Stimulated activated CD4-positive, alpha-beta T cell treated with anti-CD3 and anti-CD28 coated beads, Interleukin-15, amount 100 ng/mL, for 1 hour (primary cell): ENCODE measurements at places on chromosomes 1 and 21.

GRCh38 chr1:76140227-76140626 is 65.7 kb downstream of the ST6GALNAC3 start:
- DNase-seq: no peak

GRCh38 chr1:172724765-172725613 is 66.1 kb downstream of the FASLG start:
- no peak for DNase-seq

DNA sequence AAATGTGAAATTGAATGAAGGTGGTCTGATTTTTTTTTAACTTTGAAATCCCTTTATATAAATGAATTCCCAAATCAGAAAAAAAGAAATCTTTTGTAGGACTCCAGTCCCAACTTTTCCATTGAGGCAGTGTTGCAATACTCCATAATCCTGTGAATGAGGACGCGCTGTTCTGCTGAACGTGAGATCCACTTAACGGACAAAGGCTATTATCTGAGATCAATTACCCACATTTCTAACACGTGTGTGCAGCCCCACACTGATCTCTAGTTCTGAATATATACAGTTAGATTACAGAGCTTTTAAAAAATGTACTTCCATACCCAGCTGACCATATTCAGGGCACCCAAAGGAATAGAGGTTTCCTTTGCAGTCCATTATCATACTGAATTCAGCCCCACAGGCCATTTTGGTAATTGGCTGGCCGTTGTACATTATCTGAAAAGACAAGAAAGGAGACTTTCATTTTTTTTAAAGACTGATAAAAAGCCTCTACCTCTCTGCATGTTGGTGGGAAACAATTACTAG is 19.0 kb downstream of the RCC2 start:
- DNase-seq: no peak

DNA sequence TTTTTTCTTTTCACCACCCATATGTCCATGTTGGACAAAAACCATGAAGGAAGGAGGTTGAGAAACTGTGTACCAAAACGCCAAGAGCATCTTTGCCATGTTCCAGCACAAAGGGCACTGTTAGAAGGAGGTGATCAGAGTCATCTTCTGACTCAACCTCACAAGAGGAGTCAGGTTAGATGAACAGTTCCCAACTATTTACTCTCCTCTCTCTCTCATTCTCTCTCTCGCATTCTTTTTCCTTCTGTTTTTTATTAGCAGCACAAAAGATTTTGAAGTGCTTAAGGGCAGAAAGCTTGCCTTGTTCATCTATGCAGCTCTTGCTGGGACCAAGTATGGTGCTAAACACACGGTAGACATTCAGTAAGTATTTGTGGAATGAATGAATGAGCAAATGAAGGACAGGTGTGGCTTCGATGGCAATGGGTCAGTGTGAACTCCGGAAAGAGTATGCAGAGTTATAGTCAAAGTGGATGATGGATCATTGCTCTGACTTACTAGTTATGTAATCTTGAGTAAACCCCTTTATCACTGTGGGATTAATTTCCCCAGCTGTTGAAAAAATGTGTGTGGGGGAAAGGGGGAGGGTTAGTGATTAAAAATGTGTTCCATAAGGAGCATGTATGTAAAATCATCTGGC is 33.9 kb downstream of the DDR2 start:
- no peak for DNase-seq

DNA sequence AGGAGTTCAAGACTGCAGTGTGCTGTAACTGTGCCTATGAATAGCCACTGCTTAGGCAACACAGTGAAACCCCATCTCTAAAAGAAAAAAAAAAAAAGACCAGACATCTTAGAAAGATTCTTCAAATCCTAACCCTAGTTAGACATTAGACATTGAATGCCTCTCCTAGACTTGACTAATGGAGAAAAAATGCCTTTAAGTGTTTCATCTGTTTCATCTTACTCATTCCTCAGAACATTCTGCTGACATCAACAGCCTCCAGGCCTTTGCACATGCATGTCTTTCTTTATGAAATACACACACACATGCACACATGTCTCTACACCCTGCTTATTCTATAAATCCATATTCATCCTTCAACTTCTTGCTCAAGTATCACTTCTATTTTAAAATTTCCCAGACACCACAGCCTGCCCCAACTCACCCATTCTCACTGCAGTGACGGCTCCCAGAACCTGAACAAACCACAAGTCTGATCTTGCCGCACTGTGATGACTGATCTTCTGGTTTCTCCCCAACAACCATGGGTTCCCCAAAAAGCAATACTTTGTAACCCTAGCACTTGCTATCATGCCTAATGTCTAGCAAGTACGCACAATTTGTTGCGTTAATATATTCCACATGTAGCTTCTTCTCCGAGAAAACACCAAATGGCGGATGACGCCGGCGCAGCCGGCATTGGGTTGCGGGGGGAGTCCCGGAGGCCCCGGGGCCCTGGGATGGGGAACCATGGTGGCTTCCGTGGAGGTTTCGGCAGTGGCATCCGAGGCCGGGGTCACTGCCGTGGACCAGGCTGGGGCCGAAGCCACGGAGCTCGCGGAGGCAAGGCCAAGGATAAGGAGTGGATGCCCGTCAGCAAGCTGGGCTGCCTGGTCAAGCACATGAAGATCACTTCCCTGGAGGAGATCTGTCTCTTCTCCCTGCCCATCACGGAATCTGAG is 37.4 kb downstream of the LRRC52 start:
- no peak for DNase-seq

DNA sequence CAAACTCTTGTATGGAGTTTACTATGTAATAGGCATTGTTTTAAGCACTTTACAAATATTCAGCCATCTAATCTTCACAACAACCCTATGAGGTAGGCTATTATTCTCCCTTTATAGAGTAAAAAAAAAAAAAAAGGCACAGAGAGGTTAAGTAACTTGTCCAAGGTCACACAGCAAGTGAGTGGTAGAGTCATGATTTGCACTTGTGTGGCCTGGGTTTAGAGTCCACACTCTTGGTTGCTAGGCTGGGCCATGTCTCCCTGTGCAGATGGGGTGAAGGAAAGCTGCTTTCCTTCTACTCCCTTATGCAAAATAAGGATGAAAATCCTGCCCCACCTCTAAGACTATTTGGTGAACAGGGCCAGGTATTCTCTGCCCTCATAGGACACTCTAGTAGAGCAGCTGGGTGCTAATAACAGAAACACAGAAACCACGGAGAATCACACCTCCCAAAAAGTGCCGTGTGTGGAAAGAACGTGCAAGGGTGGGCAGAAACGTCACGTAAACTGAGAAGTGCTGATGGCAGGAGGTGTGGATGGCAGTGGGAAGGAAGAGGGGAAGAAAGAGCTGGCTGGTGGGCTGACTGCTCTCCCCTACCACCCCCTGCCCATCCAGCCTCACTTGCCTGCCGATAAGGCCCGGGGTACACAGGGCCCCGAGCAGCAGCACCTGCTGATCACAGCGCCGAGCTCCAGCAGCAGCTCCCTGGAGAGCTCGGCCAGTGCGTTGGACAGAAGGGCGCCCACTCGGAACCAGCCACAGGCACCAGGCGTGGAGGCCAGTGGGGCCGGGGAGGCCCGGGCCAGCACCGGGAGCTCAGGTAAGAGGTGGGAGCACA is 28.3 kb upstream of the VPS13D start:
- DNase-seq: no peak

DNA sequence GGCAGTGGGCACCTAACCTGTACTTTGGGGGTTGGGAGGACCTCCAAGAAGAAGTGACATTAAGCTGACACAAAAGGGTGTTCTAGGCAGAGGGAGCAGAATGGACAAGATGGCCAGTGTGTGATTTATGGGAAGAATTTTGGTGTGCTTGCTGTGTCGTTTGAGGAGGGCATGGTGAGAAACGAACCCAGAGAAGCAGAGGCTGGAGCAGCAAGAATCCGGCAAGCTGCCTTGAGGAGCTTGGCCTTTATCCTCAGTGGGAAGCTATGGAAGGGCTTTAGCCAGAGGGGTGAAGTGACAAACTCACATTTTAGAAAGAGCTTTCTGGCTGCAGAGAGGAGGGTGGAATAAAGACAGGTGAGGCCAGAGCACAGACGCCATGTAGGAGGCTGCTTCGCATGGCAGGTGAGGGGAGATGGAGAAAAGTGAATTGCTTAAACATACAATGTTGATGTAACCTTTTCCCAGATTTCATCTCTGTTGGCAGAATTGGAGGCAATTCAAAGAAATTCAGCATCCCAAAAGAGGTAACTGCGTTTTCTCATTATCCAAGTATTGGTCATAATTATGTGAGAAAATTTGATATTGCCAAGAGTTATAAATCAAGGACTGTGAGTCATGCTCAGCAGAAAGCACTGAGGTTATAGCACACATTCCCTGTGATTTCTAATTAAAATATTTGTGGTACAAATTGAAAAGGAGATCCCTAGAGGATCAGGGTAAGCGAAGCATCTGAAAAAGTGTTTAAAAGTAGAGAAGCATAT is 26.5 kb downstream of the TRIM45 start:
- DNase-seq: no peak
